Memory B cell (primary cell): ENCODE measurements at places on chromosomes 2 and 18.

DNA sequence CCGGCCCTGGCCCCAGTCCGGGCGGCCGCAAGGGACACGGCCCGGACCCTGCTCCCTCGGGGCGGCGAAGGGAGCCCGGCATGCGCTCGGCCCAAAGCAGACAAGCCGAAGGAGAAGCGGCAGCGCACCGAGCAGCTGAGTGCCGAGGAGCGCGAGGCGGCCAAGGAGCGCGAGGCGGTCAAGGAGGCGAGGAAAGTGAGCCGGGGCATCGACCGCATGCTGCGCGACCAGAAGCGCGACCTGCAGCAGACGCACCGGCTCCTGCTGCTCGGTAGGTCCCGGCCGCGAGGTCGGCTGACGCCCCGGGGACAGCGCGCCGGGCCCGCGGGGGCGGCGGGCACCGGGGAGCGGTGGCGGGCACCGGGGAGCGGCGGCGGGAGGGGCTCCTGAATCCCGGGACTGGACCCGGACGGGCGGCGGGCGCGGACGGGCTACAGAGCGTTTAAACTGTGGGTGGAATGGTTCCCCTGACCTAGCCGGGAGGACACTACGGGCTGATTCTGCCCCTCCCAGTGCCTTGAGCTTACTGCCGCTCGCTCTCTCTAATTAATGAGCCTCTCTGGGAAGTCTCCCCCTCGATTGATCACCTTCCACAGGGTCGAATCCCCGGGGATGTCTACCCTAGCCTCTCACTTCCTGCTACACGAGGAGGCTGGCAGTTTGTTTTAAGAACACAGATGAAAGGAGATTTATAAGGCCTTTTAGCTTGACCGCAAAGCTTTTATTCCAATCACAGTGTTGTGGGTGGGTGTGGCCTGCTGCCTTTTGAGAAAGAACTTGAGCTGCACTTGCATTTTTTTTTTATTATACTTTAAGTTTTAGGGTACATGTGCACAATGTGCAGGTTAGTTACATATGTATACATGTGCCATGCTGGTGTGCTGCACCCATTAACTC, 853 bp downstream of the GNAL start:
- peaks cover 8% of the 10 kb centered on the region for H3K4me1 ChIP-seq
- no peak overlapping the region for H3K27ac ChIP-seq
- H3K4me3 ChIP-seq = peak overlapping the region; percentile 71
- peaks cover 15% of the 10 kb centered on the region for H3K27me3 ChIP-seq

DNA sequence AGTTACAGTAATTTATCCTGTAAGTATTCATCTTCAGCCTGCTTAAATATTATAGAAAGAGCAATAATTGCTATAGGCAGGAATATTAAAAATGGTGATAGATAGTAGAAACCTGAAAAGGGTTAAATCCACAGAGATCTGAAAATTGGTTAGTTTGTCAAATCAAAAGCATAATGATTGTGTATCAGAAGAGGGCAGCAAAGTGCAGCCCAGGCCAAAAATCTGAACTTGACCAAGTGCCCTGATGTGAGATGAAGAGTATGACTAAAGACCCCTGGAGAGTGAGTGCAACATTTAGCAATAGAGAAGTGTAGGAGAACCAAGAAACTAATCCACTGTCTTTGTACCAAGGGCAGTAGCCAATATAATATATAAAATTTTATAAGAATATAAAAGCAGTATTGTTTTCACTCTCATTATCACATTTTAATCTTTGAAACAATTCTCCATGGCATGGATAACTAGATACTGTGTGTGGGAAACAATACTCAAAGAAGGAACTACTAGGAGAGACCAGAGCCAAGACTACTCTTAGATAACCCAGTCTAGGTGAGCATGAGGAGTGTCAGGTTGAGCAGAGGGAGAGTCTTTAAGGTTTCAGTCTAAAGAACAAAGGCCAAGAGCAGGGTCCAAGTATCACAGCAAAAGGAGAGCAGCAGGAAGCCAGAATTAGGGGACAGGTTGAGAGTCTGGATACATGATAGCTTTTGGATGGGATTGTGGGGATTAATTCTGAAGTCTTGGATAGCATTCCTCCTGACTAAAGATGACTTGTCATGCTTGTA, 148.7 kb downstream of the CALCRL start:
- H3K36me3 ChIP-seq = no peaks in the 10 kb centered on the region
- no peak overlapping the region for H3K4me3 ChIP-seq
- H3K27ac ChIP-seq = no peak overlapping the region
- no peaks in the 10 kb centered on the region for H3K4me1 ChIP-seq
- DNase-seq = no peak

DNA sequence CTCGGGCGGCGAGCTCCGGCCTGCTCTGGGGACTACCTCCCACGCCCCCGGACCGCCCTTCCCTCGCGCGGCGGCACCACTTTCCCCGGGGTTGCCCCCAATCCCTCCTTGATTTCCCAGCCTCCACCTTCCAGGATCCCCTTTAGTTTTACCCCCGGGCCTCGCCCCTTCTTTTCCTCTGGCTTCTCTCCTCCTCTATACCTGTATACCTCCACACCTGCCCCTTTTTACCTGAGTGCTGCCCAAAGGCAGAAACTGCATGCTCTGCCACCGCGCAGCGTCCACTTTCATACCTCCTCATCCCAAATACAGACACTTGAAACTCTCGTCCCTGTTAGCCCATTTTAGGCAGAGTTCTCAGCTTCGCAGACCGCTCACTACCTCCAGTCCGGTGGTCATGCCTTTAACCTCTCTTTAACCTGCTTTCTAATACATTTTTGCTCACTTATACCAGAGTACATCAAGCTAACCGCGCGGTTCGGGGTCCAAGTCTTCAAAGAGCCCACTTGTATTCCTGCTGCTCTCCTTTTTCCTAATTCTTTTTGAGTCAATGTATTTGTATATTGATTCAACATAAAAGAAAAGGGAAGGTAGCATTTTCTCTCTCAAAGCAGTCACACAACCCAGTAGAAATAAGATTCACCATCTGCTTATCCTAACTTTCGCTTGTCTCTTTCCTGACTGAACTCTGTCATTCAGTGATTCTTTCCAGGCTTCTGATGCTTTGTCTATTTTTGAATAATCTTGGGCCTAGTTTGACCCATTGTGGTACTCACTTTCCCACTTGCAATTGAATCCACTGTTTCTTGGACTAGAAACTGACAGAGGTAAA, 901 bp downstream of the SPOPL start:
- peaks cover 23% of the 10 kb centered on the region for H3K4me1 ChIP-seq
- no peaks in the 10 kb centered on the region for H3K27me3 ChIP-seq
- H3K4me3 ChIP-seq = peak overlapping the region; percentile 98
- H3K27ac ChIP-seq = peak overlapping the region; percentile 97

DNA sequence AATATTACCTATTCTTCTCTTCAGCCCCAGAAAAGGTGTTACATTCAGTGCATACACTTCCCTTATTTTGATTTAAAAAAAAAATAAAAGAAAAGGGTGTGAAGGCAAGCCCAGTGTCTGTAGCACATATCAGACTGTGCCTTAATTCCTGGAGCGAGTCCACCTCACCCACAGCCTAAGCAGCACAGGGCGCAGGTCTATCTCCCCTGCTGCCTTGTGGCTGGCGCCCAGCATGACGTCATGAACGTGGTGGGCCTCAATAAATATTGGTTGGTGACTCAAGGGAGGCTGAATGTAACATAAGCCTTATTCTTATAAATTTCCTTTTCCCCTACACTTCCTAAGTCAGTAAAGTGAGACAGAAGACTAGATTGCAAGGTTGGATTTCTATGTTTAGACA, 26.4 kb downstream of the ST3GAL5 start:
- H3K36me3 ChIP-seq = peaks cover 19% of the 10 kb centered on the region
- no peaks in the 10 kb centered on the region for H3K27me3 ChIP-seq
- H3K4me3 ChIP-seq = peak overlapping the region; percentile 24
- peak overlapping the region; percentile 93 for H3K27ac ChIP-seq

DNA sequence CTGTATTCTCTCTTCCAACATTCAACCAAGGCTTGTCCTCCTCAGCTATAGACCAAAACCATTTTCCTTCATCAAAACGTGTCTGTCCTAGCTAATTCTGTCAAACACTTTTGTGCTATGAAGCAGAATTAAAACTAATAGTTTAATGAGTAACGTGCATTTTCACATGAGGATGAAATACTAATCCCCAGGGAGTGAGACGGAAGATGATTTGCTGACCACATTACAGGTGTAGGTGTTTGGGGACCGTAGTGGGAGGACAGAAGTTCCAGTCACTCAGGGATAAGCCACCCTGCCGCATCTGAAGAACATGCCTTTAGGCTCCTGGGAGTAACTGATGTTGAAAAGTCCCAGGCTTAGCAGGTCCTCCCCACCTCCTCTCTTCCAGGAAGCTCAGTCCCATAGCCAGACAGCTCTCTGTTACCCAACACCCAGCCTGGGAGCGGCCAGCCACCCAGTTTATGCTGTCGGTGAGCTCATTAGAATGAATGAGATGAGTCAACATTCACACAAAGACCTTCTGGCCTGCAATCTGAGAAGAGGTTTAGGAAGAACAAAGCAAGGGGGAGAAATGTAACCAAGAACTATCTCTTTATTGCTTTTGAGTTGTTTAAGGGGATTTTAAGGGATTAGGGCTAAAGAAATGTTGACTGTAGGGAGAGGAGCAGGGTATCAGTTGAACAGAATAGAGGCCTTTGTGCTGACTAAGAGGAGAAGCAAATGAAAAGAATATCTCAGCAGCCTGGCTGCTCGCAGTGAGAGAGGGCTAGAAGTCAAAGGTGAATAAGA, 122.5 kb downstream of the FOXI3 start:
- no peak overlapping the region for H3K27ac ChIP-seq
- no peaks in the 10 kb centered on the region for H3K36me3 ChIP-seq

GRCh38 chr2:37573451-37574388, 97.7 kb downstream of the CDC42EP3 start:
- H3K36me3 ChIP-seq = no peaks in the 10 kb centered on the region
- H3K27ac ChIP-seq = peak overlapping the region; percentile 0
- H3K4me1 ChIP-seq = peaks cover 28% of the 10 kb centered on the region
- DNase-seq = no peak

- H3K4me3 ChIP-seq = no peak overlapping the region
- H3K36me3 ChIP-seq = no peaks in the 10 kb centered on the region
- no peak for DNase-seq
- H3K27me3 ChIP-seq = peaks cover 1% of the 10 kb centered on the region
- H3K4me1 ChIP-seq = peaks cover 12% of the 10 kb centered on the region
- no peak overlapping the region for H3K27ac ChIP-seq
These were observed 72.0 kb upstream of the AFF3 start for GRCh38 chr2:100214265-100214971.

GRCh38 chr18:3044931-3045698, 32.2 kb upstream of the LPIN2 start:
- no peaks in the 10 kb centered on the region for H3K27me3 ChIP-seq
- H3K4me1 ChIP-seq = peaks cover 5% of the 10 kb centered on the region
- H3K27ac ChIP-seq = no peak overlapping the region
- DNase-seq = no peak

GRCh38 chr18:7876354-7877104, 309.4 kb downstream of the PTPRM start:
- H3K4me3 ChIP-seq = no peak overlapping the region
- no peak overlapping the region for H3K27ac ChIP-seq
- no peaks in the 10 kb centered on the region for H3K4me1 ChIP-seq
- DNase-seq = no peak
- H3K27me3 ChIP-seq = no peaks in the 10 kb centered on the region
- H3K36me3 ChIP-seq = no peaks in the 10 kb centered on the region

GRCh38 chr18:77733292-77733903, 483.8 kb downstream of the GALR1 start:
- no peaks in the 10 kb centered on the region for H3K4me1 ChIP-seq
- no peak overlapping the region for H3K27ac ChIP-seq
- peaks cover 3% of the 10 kb centered on the region for H3K27me3 ChIP-seq
- H3K4me3 ChIP-seq = no peak overlapping the region

GRCh38 chr2:182463760-182464159, 36.9 kb upstream of the PDE1A start:
- no peak for DNase-seq
- H3K4me1 ChIP-seq = no peaks in the 10 kb centered on the region
- H3K4me3 ChIP-seq = no peak overlapping the region

GRCh38 chr2:158671360-158672245, 123.5 kb upstream of the DAPL1 start:
- H3K27me3 ChIP-seq = no peaks in the 10 kb centered on the region
- DNase-seq = no peak
- no peak overlapping the region for H3K27ac ChIP-seq

DNA sequence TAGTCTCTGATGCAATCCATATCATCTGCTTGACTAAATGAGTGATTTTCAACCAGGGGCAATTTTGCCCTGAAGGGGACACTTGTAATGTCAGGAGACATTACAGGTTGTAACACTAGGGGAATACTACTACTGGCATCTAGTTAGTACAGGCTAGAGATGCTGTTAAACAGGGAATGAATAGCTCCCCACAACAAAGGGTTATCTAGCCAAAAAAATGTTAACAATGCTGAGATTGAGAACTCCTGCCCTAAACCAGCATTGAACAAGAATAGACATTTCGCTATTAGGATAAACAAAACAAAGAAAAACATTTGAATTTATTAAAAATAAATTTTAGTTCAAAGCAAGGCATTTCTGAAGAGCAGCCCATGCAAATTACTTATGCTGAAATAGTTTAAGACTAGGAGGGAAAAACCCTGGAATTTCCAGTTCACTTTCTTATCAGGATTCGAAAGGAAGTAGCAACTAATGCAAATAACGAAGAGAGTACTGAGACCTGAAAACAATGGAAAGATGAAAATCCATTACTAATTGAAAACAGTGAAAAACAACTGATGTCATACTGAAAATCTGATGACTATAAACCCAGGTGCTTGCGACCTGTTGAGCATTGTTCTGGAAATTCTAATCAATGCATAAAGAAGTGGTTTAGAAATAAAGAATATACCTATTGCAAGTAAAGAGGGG, 53.1 kb downstream of the CAB39 start:
- peaks cover 42% of the 10 kb centered on the region for H3K36me3 ChIP-seq
- H3K27ac ChIP-seq = no peak overlapping the region
- DNase-seq = no peak
- H3K4me1 ChIP-seq = peaks cover 11% of the 10 kb centered on the region

GRCh38 chr2:144003460-144004075, 516.4 kb downstream of the ZEB2 start:
- H3K27ac ChIP-seq = no peak overlapping the region
- H3K4me3 ChIP-seq = no peak overlapping the region
- no peak for DNase-seq
- no peaks in the 10 kb centered on the region for H3K4me1 ChIP-seq
